ENCODE measurements at places on chromosomes 2 and 18. TPM values are rescaled to one million over a fixed set of nuclear protein-coding genes. Genes with fewer than 3 reads are reported as not detected.

DLGAP1 gene
- not detected for total RNA-seq

DNA sequence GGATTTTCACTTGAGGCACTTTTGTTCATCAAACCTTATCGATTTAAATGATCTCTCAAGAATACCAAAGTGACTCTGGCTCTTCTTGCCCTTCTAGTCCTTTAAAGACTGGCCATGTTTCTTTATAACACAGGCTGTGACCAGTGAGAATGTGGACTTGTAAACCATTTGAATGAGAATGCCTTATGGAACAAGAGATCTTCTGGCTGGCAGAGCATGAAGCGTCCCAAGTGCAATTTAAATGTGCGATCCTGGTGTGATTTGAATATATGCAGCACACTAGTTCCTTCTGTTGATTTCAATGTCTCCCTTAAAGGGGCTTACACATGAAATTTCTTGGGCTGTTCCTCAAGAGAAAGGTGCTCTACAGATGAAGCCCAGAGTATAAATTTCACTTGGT lies 262.4 kb upstream of the CCDC68 start:
- H3K4me3 ChIP-seq: no peak overlapping the region
- H3K36me3 ChIP-seq: no peaks in the 10 kb centered on the region
- no peak for DNase-seq

DPYSL5 gene
- total RNA-seq: not detected

DNA sequence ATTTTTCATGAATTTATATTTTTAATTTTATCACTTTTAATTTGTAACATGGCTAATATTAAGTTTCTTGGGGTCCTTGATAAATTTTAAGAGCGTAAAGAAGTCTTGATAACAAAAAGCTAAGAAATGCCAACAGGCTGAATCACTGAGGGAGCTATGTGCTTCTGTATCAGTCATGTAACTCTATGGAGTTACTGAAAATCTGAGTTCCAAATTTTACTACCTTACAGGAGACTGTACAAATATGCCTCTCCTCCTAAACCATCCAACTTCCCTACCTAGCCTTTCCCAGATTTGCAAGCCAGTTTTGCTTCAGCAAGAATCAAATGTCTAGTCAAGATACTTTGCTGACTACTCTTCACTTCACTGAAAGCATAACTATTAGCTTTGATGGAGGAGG lies 35.7 kb downstream of the FEZ2 start:
- H3K27me3 ChIP-seq: no peaks in the 10 kb centered on the region
- DNase-seq: no peak
- H3K4me1 ChIP-seq: no peaks in the 10 kb centered on the region
- H3K36me3 ChIP-seq: no peaks in the 10 kb centered on the region
- no peak overlapping the region for H3K27ac ChIP-seq

- H3K36me3 ChIP-seq: no peaks in the 10 kb centered on the region
- H3K27me3 ChIP-seq: no peaks in the 10 kb centered on the region
- H3K27ac ChIP-seq: no peak overlapping the region
- DNase-seq: no peak
These were observed 1144.6 kb upstream of the CDH2 start for GRCh38 chr18:29321561-29321960.

DNA sequence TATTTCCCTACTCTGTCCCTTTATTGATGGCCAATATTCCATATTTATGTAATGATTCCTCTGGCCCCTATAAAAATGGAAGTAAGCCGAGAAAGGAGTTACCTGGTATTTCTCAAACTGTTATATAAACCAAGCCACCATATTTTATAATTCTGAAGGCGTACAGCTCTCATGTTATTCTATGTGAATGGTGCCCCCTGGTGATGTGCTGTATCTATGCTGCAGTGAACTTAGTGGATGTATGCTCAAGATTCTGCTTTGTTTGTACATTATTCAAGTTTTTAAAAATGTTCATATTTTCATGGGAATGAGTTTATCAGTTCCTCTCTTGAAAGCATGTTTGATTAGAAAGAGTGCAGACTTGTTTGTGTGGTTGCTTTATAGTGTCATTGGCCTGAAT lies 194.5 kb upstream of the LRRTM1 start:
- no peaks in the 10 kb centered on the region for H3K27me3 ChIP-seq
- no peaks in the 10 kb centered on the region for H3K4me1 ChIP-seq
- no peak overlapping the region for H3K4me3 ChIP-seq
- H3K27ac ChIP-seq: no peak overlapping the region

GRCh38 chr2:199457147-199458008 lies at the start of gene SATB2:
SATB2 (minus strand) TSS chr2:199457939; CDS start chr2:199456037, 1,902 bp downstream.
- H3K27me3 ChIP-seq: peaks cover 12% of the 10 kb centered on the region
- no peaks in the 10 kb centered on the region for H3K36me3 ChIP-seq
- no peak within 1 kb of the TSS for H3K27ac ChIP-seq
- H3K4me1 ChIP-seq: peaks cover 18% of the 10 kb centered on the region

BARD1 gene
- total RNA-seq: 4.5 TPM

DNA sequence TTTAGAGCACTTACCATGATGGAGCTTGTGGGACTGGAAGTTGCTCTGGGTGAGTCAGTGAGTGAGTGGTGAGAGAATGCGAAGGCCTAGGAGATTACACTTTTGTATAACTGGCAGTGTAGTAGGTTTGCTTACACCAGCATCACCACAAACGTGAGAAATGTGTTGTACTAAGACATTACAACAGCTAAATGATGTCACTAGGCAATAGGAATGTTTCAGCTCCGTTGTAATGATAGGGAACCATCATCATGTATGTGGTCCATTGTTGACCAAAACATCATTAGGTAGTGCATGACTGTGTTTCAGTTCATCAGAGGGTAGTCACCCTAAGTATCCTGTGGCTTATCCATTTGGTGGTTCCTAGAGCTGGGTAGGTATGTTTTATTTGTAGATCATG lies 11.9 kb downstream of the ZNF407 start:
- no peaks in the 10 kb centered on the region for H3K4me1 ChIP-seq
- H3K4me3 ChIP-seq: no peak overlapping the region
- H3K27ac ChIP-seq: no peak overlapping the region
- H3K27me3 ChIP-seq: no peaks in the 10 kb centered on the region

DNA sequence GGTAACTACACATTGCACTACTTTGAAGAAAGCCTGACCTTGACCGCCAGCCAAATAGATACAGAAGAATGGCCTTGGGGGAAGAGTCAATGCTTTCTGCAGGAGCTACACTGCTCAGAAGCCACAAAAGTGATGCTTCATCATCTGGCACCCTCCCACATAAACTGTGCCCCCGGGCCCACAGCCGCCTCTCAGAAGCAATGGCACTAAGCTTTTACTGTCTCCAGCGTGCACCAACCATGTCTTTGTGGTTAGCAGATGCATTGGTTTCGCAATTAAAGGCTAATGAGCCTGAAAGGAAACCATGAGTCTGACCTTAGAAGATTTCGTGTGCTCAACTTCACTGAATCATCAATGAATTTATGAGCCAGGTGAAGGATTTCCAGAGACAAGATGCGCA lies 209.4 kb upstream of the TRIB2 start:
- no peaks in the 10 kb centered on the region for H3K27me3 ChIP-seq
- peak overlapping the region; percentile 13 for H3K4me3 ChIP-seq
- DNase-seq: no peak
- peaks cover 52% of the 10 kb centered on the region for H3K4me1 ChIP-seq
- H3K36me3 ChIP-seq: no peaks in the 10 kb centered on the region

DNA sequence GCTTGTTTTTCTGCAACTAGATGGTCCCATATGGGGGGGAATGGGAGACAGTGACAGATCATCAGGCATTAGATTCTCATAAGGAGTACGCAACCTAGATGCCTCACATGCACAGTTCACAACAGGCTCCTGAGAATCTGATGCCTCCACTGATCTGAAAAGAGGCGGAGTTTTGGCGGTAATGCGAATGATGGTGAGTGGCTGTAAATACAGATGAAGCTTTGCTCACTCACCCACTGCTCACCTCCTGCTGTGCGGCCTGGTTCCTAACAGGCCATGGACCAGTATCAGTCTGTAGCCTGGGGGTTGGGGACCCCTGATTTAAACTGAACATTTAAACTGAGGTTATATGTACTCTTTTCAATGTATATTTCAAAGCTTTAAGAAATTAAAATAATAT lies 40.7 kb downstream of the SOS1 start:
- DNase-seq: no peak
- no peak overlapping the region for H3K27ac ChIP-seq
- H3K4me1 ChIP-seq: no peaks in the 10 kb centered on the region
- no peaks in the 10 kb centered on the region for H3K27me3 ChIP-seq
- H3K4me3 ChIP-seq: no peak overlapping the region
- no peaks in the 10 kb centered on the region for H3K36me3 ChIP-seq

HMSD gene
- not detected for total RNA-seq

DNA sequence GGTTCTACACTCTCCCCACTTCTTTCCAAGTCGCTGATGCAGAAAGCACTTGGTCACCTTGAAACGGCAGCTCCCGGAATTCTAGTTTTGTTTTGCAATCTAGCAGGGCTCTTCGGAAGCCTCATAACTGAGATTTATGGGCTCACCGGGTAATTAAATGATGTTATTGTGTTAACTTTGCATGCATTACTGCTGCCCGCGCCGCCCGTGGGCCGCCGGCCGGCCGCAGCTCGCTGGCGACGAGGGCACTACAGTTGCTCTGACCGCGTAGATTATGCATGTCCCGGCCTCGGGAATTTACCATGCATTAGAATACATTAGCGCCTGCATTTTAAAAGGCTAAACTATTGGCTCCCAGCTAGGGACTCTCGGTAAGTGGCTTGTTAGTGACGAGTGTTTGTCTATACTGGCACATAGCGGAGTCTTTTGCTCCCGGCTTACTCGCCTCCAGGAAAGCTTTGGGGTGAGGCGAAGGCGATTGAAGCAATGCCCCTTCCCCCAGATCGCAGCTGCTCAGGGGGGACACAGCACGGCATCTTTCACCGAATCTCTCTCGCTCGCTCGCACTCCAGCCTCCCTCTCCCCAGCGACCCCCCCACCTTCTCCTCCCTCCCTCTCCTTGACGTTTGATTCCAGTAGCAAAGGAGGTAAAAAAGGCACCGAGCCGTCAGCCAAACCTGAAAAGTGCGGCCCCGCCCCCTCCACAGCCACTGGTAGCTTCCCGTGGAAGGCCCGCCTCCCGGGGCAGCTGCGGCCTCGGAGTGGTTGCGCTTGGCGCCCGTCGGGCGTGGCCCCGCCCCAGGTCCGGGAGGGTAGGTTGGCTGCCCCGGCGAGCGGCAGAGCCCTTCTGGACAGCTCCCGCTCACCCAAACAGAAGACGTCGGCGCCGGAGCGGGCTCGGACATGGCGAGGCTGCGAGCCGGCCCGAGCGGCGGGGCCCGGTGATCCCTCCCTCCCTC lies at the start of gene ONECUT2:
Gene ONECUT2, plus strand, starts transcription at position 839 of the 959 bp plus-strand sequence. CDS start 343 bp downstream, outside the sequence.
- peak within 1 kb of the TSS; percentile 27 for H3K4me3 ChIP-seq
- peaks cover 12% of the 10 kb centered on the region for H3K4me1 ChIP-seq
- no peaks in the 10 kb centered on the region for H3K36me3 ChIP-seq
- H3K27ac ChIP-seq: no peak within 1 kb of the TSS

DNA sequence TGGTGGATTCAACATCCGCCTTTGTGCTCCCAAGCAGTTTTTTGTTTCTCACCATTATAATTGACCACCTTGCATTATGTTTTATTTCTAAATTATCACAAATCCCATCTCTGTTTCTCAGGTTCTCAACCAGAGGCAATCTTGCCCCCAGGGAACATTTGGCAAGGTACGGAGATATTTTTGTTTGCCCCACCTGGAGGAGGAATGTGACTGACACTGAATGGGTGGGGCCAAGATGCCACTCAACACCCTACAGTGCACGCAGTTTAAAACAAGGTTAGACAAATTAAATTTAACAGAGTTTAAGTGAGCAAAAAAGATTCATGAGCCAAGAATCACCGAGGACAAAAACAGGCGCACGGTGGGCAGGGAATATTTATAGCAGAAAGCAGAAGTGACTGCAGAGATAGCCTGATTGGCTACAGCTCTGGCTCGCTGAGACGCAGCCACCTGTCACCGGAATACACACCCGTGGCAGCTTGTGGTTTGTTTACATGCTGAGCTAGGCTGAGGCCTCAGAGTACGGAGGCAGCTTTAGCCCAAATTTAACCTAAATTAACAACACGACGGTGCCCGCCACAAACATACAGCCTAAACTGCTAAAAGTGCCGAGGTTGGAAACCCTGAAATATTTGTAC lies 150.0 kb upstream of the ALKAL2 start:
- H3K4me1 ChIP-seq: peaks cover 18% of the 10 kb centered on the region
- no peaks in the 10 kb centered on the region for H3K36me3 ChIP-seq
- peak overlapping the region; percentile 47 for H3K4me3 ChIP-seq
- H3K27ac ChIP-seq: peak overlapping the region; percentile 52

DNA sequence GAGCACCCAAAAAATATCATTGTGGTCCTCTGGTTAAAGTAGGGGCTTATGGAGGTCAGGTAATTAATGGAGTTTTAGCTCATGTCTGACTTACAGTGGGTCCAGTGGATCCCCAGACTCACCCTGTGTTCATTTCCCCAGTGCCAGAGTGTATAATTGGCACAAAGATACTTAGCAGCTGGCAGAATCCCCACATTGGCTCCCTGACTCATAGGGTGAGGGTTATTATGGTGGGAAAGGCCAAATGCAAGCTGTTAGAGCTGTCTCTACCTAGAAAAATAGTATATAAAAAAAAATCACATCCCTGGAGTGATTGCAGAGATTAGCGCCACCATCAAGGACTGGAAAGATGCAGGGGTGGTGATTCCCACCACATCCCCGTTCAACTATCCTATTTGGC lies 1067.6 kb upstream of the ACVR2A start:
- H3K27me3 ChIP-seq: no peaks in the 10 kb centered on the region
- no peaks in the 10 kb centered on the region for H3K36me3 ChIP-seq
- no peak overlapping the region for H3K4me3 ChIP-seq
- DNase-seq: no peak

HOXD4 gene
- not detected for total RNA-seq

FRZB gene
- total RNA-seq: not detected

- H3K36me3 ChIP-seq: no peaks in the 10 kb centered on the region
- H3K27ac ChIP-seq: no peak overlapping the region
- DNase-seq: no peak
- H3K4me1 ChIP-seq: peaks cover 18% of the 10 kb centered on the region
- H3K4me3 ChIP-seq: no peak overlapping the region
These were observed 27.7 kb downstream of the TMEM131 start for GRCh38 chr2:97967931-97968627.

- H3K4me3 ChIP-seq: no peak overlapping the region
- H3K4me1 ChIP-seq: no peaks in the 10 kb centered on the region
- H3K27ac ChIP-seq: no peak overlapping the region
- DNase-seq: no peak
These were observed 233.7 kb upstream of the HNRNPA3 start for GRCh38 chr2:176978921-176979320.

DNA sequence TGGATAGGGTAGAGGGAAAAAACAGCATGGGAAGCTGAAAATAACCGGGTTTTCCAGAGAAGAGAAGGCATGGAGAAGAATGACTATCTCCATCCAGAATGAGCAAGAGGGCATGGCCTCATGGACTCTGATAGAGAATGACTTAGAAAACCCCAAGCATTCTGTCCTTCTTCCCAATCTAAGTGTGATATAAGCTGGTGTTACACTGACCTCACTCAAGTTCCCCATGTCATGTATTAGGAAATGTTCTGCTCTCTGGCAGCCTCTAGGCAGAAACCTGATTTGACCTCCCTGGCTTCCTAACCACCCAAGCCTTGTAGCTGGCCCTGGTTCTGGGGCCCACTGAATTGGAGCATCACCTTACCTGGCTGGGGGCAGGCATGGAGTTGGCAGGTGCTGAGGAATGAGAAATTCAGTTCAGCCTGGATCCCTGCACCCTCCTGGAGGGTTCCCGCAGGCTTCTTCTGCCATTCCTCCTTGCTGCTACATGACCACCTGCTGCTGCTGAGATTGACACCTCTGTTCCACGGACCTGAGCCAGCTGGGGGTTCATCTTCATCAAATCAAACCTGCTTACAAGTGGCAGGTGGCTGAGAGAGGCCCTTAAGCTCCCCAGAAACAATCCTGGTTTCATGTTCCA lies 5.2 kb upstream of the SIGLEC15 start:
- H3K4me1 ChIP-seq: peaks cover 1% of the 10 kb centered on the region
- H3K27me3 ChIP-seq: no peaks in the 10 kb centered on the region
- DNase-seq: no peak
- no peaks in the 10 kb centered on the region for H3K36me3 ChIP-seq
- H3K4me3 ChIP-seq: no peak overlapping the region
